ENCODE measurements at places on chromosomes 2 and 18.

- no peak for DNase-seq
These were observed 55.6 kb upstream of the STAT1 start for GRCh38 chr2:191069606-191070005.

DNA sequence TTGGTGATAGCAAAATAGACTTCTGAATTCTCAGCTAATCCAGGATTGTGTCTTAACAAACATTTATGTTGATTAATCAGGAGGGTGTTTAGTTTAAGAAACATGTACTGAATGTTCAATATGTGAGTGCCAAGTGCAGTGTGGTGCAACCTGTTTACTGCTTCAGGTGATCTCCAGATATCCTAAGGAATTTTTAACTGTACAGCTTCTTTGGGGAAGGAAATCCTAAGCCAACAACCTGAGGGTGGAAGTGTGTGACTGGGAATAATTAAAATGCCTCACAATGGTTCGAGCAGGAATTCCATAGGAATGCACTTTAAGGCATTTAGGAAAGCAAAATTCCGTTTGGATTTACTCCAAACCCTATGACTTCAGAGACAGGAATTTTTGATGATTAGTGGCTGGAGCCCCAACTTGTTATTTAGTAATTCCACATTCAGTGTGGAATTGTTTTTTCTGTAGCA is 16.4 kb downstream of the CRIM1 start:
- DNase-seq = no peak

GRCh38 chr2:95526360-95527341 is 42.1 kb upstream of the TRIM43B start:
- DNase-seq = peak; percentile 76

- no peak for DNase-seq
These were observed 4.7 kb downstream of the RTKN start for GRCh38 chr2:74436848-74437695.

DNA sequence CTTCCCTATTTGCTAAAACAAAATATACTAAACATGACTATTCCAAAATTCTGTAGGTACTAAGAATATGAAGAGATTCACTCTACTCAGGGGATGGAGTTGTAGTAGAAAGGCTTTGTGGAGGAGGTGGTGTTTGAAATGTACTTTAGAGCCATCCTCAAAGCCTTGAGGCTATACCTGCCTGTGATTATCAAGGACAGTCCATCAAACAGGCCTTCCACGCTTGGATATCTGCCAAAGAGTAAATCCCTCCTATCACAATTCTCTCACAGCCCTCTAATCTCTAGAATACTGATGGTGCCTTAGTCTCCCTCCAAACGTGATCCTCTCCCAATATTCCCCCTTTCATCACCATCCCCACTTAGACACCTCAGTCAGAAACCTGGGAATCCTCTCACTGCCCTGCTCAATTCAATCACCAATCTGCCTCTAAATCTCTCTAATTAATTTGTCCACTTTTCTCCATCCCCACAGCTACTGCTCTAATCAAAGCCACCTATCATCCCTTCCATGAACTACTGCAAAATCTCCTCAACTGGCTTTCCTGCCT is 13.1 kb downstream of the SOS1 start:
- no peak for DNase-seq

- DNase-seq = no peak
These were observed 24.3 kb downstream of the NCK2 start for GRCh38 chr2:105768961-105769452.

GRCh38 chr2:134178138-134178877 is 75.6 kb upstream of the MGAT5 start:
- no peak for DNase-seq

DNA sequence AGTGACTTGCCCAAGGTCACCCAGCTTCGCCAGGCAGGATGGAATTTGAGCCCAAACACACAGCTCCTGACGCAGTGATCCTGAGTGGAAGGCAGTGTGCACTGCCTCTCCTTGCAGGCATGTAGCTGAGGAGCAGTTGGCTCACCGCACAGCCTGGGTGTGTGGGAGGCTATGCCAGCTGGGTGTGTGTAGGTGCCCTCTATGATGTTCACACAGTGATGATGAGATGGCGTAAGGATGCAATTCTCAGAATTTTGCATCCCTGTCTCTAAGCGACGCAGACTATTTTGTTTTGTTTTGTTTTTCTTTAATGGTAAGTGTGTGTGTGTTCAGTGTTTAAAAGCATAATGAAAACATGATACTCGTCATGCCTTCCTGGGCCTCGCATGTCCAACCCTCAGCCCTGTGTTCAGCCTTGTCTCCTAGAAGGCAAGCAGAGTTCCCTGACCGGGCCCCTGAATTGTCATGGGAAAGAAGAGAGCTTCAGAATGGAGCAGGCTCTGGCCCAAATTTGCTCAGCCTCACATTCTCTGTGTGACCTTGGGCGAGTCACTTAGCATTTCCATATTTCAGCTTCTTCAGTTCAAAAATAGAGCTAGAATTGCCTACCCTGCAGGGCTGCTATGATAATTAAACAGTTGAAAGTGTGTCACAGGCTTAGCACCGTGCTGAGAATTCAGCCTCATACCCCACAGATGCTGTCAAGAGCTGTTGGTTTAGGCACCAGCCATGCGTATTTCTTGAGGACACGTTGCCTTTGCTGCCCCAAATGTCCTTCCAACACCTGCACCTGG is 603.6 kb upstream of the RAB6C start:
- no peak for DNase-seq

DNA sequence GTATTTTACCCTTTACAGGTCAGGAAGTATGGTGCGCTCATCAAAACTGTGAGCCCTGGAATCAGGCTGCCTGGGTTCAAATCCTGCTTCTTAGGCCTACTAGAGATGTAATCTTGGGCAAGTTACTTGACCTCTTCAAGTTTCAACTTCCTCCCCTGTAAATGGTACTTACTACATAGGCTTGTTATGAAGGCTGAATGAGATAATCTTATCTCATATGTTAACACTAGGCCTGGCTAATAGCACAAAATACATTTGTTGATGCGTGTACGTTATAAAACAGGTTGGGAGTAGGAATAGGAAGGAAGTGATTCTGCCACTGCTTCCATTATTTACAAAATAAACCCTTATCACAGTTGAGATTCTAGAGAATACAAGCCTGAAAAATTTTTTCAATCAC is 1.7 kb upstream of the RFTN2 start:
- DNase-seq = no peak

DNA sequence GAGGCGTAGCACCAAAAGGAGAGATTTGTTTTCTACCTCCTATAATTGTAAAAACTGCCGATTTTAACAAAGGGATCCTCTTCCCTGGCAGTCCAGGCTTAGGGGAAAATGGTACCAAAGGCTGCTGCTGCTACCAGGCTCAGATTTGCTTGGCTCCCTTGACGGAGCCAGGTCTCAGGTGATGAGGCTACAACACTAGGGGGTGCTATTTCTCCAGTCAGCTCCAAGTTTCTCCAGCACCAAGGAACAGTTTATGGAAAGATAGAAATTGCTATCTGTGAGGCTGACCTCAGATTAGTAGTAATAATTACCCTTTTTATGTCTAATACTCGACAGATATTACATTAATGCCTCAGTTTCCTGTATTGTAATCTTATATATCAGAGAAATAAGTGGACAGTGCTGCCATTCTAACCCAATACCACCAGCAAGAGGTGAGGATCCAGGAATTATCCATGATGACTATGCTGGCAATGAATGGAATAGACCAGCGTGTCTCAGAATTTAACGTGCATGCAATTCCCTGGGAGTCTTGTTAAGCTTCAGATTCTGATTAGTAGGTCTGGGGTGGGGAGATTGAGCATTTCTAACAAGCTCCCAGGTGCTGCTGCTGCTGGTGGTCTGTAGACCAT is 111.3 kb downstream of the ESCO1 start:
- DNase-seq = no peak

DNA sequence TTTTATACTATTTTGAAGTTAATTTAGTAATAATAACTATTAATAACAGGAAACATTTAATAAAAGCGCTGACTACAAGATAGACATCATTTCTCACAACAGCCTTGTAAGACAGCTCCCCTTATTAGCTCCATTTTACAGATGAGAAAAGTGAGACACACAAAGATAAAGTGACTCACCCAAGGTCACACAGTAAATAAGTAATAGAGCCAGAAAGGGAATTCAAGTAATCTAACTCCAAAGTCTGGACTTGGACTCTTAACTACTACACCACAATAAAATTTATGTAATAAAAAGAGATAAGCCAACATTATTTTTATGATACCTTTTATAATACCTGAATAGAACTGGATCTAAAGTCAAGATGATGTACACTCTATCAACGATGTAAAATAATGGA is 25.3 kb downstream of the EXOC6B start:
- DNase-seq = no peak

DNA sequence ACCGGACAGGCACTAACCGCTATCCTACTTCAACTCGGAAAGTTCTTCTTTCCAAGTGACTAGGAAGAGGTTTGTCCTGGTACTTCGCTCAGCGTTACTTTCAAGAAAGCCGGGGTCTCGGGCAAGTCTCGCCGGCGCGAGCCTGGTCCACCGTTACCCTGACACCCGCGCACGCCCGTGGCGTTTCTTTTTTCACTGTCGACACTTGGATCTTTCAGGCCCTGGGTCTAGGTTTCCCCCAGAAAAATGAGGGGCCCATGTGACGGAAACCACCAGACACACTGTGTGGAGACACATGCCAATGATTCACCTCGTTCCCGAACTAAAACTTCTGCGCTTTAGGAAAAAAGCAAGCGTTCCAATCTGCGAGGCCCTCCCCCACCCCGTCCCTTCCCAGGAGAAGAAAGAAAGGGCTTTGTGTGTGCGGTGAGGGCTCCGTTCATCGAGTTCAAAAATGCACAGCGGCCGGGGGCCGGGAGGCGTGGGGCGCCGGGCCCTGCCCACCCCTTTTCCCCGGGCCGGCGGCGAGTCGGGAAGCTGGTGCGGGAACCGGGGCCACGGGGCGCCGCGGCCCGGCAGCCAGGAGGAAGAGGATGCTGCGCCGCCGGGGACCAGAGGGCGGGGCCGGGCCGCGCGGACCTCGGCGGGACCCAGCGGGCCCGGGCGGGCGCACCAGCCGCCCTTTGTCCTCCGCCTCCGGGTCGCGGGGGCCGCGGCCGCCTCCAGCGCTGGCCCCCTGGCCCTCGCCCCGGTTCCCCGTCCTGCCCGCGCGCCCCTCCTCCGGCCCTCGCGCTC is 2.6 kb downstream of the ZNF521 start:
- DNase-seq = peak; percentile 45

- no peak for DNase-seq
These were observed 92.6 kb upstream of the CREB1 start for GRCh38 chr2:207437136-207437523.

- peak; percentile 35 for DNase-seq
These were observed 245.6 kb upstream of the SALL3 start for GRCh38 chr18:78733762-78734613.

- DNase-seq = no peak
These were observed 135.9 kb upstream of the EPAS1 start for GRCh38 chr2:46161315-46161714.

GRCh38 chr2:54772531-54772930 is 49.1 kb downstream of the EML6 start:
- no peak for DNase-seq

DNA sequence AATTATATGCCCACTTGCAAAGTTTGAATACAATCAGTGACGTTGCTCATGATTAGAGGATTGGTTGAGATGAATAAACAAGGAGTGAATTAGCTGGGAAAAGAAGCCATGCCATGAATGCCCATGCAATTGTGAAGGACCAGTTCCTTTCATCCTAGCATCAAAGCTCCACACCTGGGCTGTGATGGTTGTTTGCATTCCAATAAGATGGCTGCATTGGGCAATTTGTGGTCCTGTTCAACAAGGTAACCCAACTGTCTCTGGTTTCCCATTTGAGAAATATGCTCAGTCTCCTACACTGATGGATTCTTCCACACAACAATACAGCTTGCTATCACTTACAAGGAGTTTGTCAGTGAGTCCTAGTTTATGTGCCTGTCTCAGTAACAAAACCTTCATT is 550.2 kb downstream of the STK39 start:
- no peak for DNase-seq

DNA sequence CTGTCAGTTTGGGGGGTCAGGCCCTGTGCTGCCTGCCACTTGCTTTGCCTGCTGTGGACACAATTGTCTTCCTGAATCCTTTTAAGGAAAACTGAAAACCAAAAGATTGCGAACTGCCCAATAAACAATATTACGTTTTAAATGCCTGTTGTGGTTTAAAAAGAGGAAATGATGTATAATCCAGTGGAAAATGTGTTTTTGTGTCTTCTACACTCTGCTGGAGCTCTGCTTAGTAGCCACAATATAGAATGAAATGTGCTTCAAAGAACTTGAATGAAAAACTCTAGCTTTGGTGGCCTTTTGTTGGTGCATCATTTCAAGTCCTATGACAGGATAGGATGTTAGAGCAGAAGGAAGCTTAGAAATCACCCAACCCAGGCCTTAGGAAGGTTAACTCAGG is 23.2 kb upstream of the CABYR start:
- DNase-seq = no peak

DNA sequence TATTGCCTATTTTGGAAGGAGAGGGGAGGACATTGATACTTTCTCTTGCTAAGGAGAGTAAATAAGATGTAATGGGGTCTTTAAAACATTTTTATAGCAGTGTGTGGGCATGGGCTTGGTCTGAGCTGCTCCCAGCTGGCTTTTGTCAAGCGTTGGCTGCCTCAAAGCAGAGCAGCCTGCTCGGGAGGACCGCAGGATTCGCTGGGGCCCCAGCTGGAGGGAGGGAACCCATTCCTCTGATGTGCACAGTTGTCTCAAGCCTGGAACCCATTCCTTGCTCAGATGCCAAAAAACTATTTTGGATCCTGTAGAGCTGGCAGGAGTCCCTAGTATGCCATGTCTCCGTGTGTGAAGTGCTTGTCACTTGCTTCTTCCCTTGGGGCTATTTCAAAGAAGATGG is 59.4 kb upstream of the RMDN2 start:
- DNase-seq = no peak

DNA sequence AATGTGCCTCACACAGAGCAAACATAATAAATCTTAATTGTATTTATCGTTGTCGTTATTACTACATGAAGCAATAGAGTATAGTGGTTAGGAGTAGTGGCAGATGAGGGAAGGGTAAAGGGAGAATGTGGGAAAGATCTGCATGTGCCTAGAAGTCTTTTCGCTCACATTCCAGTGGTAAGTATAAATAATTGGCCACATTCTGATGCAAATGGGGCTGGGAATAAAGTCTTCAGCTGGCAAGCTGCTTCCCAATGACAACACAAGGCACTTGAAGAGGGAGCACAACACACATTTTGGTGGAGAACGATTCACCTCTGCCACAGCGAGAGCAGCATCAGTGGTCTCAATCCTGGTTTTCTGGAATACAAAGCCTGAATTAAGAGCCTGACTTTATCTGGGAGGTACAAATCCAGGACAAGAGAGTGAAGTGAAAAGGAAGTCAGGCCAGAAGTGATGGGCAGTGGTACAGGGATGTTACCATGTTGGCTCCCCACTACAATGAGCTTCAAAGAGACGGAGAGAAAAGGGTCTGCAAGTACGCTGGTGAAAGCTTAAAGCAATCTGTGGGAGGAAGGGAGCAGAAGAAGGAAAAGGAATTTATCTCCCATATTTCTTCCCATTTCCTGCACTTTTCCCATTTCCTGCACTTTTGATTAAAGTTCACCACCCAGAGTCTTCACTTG is 112.3 kb downstream of the ARHGAP15 start:
- no peak for DNase-seq

- DNase-seq = no peak
These were observed 205.3 kb upstream of the CDH20 start for GRCh38 chr18:61127714-61128467.

- DNase-seq = no peak
These were observed 176.6 kb downstream of the EN1 start for GRCh38 chr2:118670838-118671237.

Measured in tibial artery (tissue), 4 donors.